ENCODE measurements at places on chromosomes 6 and 20.

- DNase-seq: no peak
These were observed 12.0 kb upstream of the MAPRE1 start for GRCh38 chr20:32807706-32808105.

DNA sequence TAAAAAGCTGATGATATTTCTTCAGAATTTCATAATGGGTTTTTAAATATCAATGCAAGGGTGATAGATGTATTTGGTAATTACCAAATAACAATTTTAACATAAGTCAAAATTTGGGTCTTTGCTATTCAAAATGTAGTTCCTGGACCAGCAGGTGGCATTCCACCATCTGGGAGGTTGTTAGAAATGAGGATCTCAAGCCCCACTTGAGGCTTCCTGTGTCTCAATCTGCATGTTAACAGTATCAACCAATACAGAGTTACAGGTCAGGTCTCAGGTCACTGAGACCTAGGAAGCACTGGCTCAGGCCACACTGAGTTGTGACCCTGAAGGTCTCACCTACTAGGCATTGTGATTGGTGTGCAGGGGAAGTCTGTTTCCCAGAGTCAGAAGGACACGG, 57.2 kb upstream of the MTRF1L start:
- no peak for DNase-seq

DNA sequence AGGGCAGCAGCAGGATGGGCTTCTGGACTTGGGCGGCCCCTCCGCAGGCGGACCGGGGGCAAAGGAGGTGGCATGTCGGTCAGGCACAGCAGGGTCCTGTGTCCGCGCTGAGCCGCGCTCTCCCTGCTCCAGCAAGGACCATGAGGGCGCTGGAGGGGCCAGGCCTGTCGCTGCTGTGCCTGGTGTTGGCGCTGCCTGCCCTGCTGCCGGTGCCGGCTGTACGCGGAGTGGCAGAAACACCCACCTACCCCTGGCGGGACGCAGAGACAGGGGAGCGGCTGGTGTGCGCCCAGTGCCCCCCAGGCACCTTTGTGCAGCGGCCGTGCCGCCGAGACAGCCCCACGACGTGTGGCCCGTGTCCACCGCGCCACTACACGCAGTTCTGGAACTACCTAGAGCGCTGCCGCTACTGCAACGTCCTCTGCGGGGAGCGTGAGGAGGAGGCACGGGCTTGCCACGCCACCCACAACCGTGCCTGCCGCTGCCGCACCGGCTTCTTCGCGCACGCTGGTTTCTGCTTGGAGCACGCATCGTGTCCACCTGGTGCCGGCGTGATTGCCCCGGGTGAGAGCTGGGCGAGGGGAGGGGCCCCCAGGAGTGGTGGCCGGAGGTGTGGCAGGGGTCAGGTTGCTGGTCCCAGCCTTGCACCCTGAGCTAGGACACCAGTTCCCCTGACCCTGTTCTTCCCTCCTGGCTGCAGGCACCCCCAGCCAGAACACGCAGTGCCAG, at the start of gene TNFRSF6B:
TSS of gene TNFRSF6B (plus strand) at position 25 of the 729 bp plus-strand sequence. CDS start at position 141, 116 bp downstream.
- no peak for DNase-seq

GRCh38 chr6:30887901-30888815, 3.8 kb downstream of the DDR1 start:
- no peak for DNase-seq

- DNase-seq: no peak
These were observed 191.3 kb upstream of the ARID1B start for GRCh38 chr6:156585859-156586258.

- no peak for DNase-seq
These were observed 176.4 kb downstream of the ARID1B start for GRCh38 chr6:156953479-156954146.

DNA sequence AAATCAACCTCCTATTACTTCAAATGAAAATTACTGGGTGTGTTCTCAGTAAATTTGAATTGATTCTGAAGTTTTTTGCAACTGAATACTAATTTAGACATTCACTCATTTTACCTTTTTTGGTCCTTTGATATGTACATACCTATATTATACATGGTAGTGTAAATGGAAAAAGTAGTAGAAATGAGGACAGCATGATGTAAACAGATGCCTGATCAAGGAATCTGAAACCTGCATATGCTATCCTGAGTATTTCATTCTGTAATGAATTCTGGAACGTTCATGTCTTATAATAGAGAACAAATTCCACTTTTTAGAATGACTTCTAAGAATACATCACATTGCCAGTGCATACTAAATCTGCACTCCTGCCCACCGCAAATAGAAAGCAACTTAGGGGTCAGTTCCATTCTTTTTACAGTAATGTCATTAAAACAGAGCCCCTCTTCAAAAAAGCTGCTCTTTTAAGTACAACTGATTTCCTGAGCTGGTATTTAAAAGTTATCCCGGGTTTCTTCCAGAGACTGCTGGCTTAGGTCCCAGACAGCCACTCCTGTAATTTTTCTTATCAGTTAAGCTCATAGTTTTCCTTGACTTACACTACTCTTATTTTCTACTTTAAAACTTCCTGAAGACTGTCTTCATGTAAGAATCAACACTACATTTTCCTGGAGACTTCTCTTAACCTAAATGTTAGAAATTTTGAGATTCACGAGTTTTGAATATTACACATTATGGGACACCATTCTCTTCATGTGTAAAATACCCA, 48.4 kb downstream of the MAP3K7 start:
- no peak for DNase-seq

DNA sequence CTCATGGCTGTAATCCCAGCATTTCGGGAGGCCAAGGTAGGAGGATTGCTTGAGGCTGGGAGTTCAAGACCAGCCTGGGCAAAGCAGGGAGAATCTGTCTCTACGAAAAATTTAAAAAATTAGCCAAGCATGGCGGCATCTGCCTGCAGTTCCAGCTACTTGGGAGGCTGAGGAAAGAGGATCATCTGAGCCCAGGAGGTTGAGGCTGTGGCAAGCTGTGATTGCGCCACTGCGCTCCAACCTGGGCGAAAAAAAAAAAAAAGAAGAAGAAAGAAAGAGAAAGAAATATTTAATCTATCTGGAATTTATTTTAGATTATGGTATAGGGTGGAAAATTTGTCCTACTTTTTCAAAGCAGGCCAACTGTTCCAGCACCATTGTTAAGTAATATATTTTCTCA, 32.2 kb upstream of the HIVEP1 start:
- DNase-seq: no peak

GRCh38 chr6:109660526-109661320, 30.3 kb downstream of the AK9 start:
- DNase-seq: no peak

DNA sequence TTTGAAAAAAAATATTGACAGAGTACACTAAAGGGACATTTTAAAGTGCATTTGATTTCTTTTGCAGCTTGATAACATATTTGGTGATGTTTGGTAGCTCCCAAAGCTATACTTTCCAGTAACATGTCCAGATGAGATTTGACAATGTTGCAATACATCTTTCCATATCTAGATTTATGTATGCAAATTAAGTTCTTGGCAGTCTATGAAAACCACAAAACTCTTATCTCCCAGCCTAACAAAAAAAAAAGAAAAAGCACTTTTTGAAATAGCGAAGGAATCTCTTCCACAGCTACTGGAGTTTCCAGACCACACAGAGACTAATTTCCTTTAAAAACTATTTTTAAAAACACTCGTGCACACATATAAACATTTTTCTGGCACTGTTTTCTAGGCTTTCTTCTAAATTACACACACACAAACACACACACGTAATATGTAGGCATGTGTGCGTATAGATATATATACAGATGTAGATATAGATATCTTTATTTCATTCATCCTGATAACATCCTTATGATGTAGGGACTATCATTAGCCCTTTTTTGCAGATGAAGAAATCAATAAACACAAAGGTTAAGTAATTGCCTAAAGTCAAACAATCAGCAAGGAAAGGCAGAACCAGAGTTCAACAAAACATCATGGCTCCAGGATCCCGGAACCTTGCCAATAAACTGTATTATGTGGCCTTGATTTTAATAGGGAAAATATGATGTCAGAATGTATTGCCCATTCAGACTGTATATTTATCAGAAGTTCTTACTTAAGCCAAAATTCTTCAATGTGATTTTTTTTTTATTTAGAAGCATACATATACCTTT, 93.3 kb downstream of the ADGRB3 start:
- DNase-seq: no peak

- no peak for DNase-seq
These were observed 340.3 kb downstream of the QKI start for GRCh38 chr6:163754866-163755265.

GRCh38 chr20:1844325-1845162, 50.7 kb upstream of the SIRPA start:
- no peak for DNase-seq

DNA sequence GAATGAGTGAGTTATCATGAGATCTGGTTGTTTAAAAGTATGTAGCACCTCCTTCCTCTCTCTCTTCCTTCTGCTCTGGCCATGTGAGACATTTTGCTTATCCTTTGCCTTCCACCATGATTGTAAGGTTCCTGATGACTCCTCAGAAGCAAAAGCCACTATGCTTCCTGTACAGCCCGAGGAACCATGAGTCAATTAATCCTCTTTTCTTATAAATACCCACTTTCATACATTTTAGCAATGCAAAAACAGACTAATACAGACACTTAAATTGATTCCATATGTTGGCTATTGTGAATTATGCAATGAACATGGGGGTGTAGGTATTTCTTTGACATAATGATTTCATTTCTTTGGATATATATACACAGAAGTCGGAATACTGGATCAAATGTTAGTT, 792.8 kb upstream of the EYS start:
- no peak for DNase-seq

DNA sequence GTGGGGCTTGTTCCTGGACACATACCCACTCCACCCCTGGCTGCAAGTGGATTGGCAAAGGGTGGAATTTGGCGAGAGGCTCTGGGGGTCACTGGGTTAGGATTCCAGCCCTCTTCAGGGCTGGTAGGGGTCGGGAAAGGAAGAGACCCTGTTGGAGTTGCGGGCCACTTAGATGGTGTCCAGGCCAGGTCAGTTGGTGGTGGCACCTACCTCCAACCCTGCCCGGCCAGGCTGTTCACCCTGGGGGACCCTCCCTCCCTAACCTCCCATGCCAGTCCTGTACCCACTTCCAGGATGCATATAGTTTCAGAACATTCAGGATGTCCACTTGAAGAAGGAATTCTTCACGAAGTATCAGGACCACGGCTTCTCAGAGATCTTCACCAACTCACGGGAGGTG, 21.0 kb downstream of the CAPN11 start:
- no peak for DNase-seq

- DNase-seq: no peak
These were observed 29.4 kb downstream of the GLO1 start for GRCh38 chr6:38673397-38674165.

- DNase-seq: no peak
These were observed 35.7 kb downstream of the CEBPB start for GRCh38 chr20:50226093-50226974.

DNA sequence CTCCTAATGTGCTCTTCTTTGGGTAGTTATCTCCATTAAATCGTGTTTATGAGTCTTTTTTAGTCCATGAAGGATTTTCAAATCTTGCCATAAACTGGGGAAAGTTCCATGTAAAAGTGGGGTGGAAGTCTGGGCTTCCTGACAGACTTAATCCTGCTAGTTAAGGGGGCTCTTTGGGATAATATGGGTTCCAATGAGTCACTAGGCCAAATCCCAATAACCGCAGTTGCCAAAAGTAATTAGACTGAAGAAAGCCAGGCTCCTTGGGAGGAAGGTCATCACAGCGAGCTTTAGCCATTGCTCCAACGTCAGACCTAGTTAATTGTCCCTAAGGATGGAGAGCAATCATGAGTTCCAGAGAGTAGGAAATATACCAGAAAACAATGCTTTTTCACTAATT, 10.8 kb downstream of the RSPO3 start:
- no peak for DNase-seq
